ENCODE measurements at places on chromosomes 16 and 17.

GRCh38 chr16:77912617-77913016 is 109.7 kb upstream of the CLEC3A start:
- H3K4me1 ChIP-seq: no peaks in the 10 kb centered on the region
- no peak overlapping the region for H3K27ac ChIP-seq
- no peak for DNase-seq
- H3K36me3 ChIP-seq: no peaks in the 10 kb centered on the region
- no peaks in the 10 kb centered on the region for H3K27me3 ChIP-seq

DNA sequence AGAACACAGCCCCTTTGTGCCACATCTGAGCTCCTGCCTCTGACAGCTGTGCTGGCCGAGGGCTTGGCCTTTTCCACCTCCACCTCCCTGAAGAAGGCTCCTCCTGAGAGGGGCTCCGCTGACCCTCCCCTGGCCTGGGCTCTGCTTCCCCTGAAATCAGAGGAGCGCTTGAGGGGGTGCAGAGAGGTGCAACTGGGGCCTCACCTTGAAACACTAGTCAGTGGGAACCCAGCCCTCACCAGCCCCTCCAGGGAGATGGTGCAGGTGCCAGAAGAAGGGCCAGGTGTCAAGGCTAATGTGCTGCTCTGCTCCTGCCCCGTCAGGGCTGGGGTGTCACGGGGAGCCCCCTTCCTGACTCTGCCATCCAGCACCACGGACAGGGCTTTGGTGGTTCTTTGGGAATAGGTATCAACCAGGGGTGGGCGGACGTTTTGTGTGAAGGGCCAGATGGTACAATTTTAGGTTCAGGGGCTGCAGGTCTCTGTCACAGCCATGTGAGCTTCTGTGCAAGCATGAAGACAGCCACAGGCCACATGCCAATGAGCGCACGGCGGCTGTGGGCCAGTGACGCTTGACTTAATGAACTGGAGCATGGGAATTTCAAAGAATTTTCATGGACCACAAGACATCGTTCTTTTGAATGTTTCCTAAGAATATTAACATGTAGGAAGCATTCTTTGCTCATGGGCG is 2.1 kb upstream of the ZG16B start:
- DNase-seq: no peak
- no peaks in the 10 kb centered on the region for H3K4me1 ChIP-seq
- no peaks in the 10 kb centered on the region for H3K27me3 ChIP-seq
- H3K36me3 ChIP-seq: no peaks in the 10 kb centered on the region
- no peak overlapping the region for H3K27ac ChIP-seq

DNA sequence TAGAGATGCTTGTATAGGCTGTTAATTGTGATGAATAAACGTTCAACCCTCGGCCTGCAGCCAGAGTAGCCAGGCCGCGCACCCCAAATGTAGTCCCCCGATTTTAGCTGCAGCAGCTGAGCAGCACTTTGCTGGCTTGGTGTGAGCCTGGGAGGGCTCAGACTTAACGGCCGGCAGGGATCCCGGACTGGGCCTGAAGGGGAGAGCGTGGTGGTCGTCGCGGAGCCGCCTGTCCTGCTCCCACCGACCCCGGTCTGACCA is 11.9 kb downstream of the ZNF629 start:
- peaks cover 10% of the 10 kb centered on the region for H3K4me1 ChIP-seq
- peak overlapping the region; percentile 9 for H3K27ac ChIP-seq
- H3K36me3 ChIP-seq: peaks cover 28% of the 10 kb centered on the region
- H3K4me3 ChIP-seq: peak overlapping the region; percentile 68

DNA sequence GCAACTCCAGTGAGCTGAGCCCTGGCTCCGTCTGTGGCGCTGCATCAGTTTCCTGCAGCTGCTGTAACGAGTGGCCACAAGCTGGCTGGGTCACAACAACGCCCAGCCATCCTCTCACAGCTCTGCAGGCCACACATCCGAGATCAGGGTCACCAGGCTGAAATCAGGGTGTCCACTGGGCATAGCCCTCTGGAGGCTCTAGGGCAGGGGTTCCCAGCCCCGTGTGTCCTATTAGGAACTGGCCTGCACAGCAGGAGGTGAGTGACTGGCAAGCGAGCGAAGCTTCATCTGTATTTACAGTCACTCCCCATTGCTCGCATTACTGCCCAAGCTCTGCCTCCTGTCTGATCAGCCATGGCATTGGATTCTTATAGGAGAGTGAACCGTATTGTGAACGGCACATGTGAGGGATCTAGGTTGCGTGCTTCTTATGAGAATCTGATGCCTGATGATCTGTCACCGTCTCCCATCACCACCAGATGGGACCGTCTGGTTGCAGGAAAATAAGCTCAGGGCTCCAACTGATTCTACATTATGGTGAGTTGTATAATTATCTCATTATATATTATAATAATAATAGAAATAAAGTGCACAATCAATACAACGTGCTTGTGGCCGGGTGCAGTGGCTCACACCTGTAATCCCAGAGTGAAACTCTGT is 176.5 kb downstream of the SEC14L1 start:
- H3K36me3 ChIP-seq: no peaks in the 10 kb centered on the region
- H3K27ac ChIP-seq: no peak overlapping the region
- no peak overlapping the region for H3K4me3 ChIP-seq
- H3K27me3 ChIP-seq: no peaks in the 10 kb centered on the region
- no peak for DNase-seq

DNA sequence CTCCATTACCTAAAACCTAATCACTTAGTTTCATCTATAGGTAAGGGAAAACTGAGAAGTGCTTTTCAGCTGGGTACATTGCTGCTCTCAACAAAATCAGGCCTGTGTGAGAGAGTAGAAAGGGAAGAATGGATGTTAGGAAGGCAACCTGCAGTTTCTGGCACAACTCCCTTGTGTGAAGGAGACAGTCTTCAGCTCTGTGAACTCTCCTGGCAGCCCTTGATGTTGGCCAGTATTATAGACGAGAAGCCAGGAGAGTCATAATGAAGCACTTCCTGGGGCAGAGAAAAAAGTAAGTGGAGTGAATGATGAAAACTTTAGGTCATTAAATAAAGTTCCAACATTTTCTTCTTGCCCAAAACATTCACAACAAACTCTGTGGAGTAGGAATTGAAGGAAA is 260.1 kb downstream of the IRX3 start:
- DNase-seq: no peak
- no peak overlapping the region for H3K4me3 ChIP-seq
- H3K36me3 ChIP-seq: no peaks in the 10 kb centered on the region
- H3K4me1 ChIP-seq: no peaks in the 10 kb centered on the region

DNA sequence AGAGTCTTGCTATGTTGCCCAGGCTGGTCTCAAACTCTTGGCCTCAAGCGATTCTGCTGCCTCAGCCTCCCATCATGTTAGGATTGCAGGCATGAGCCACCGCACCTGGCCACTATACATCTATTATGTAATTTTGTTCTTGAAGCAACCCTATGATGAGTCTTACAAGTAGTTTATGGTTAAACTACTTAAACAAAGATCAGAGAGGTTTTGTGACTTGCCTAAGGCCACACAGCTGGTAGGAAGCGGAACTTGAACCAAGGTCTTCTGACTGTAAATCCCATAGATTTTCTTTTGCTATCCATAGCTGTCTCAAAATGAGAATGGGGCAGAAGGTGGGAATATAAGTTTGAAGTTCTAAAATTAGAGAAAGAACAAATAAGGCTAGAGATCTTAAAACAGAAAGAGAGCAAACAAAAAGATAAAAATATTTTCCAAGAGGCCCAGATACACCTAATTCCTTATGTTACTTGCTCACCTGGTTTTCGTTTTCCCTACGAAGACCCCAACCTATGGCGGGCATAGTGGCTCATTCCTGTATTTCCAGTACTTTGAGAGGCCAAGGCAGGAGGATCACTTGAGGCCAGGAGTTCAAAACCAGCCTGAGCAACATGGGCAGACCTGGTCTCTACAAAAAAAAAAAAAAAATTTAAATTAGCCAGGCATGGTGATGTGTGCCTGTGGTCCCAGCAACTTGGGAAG is 32.4 kb downstream of the VWA3A start:
- H3K4me3 ChIP-seq: no peak overlapping the region
- H3K27ac ChIP-seq: no peak overlapping the region
- no peaks in the 10 kb centered on the region for H3K4me1 ChIP-seq
- no peaks in the 10 kb centered on the region for H3K36me3 ChIP-seq
- DNase-seq: no peak

GRCh38 chr17:12122075-12122474 is 101.4 kb downstream of the MAP2K4 start:
- no peak for DNase-seq
- H3K4me3 ChIP-seq: no peak overlapping the region
- no peaks in the 10 kb centered on the region for H3K4me1 ChIP-seq
- H3K27me3 ChIP-seq: no peaks in the 10 kb centered on the region

GRCh38 chr17:68822719-68823289 is 132.4 kb downstream of the ABCA8 start:
- H3K4me3 ChIP-seq: no peak overlapping the region
- no peaks in the 10 kb centered on the region for H3K27me3 ChIP-seq
- H3K36me3 ChIP-seq: no peaks in the 10 kb centered on the region
- no peak for DNase-seq
- no peak overlapping the region for H3K27ac ChIP-seq

DNA sequence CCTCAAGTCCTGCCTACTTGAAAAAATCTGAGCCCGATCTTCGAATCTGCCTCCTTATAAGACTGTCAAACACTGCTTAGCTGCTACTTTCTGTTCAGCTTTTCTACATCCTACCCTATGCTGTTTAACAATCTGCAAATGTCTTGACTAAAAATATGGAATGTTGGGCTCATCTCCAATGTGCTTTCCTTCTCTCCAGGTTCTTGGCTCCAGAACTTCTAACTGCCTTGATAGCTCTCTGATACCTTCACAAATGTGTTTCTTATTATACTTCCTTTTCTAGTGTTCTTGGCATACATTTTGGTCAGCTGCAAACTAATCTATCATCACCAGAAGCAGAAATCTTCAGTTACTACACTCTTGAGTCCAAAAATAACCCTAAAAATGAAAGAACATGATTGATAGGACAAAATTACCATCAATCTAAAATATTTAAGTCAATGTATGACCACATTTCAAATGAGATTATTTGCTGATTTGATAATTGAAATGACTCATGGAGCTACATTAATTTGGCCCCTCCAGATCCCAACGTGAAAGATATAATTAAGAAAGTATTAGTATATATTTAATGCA is 372.3 kb upstream of the MON1B start:
- H3K27me3 ChIP-seq: no peaks in the 10 kb centered on the region
- H3K4me1 ChIP-seq: no peaks in the 10 kb centered on the region
- H3K36me3 ChIP-seq: no peaks in the 10 kb centered on the region
- no peak overlapping the region for H3K27ac ChIP-seq

DNA sequence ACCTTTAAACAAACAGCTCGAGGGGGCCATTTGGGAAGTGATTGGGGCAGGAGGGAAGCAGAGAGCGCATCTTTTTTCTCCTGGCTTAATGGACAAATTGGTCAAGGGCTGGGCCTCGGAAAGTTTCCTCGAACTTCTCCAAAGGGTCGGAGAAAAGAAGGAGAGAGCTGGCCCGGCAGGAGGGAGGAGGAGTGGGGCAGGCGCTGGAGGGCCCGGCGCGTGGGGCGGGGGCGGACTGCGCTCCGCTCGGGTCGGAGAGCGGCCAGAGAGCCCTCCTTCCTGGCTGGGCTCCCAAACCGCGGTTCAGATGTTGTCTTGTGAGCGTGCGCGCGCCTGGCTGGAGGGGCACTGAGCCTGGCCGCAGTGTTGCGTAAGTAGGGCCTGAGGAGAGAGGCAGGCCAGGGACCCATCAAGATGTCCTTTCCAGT is 1.2 kb downstream of the MMP2 start:
- H3K27ac ChIP-seq: no peak overlapping the region
- H3K36me3 ChIP-seq: no peaks in the 10 kb centered on the region
- DNase-seq: no peak
- H3K4me3 ChIP-seq: no peak overlapping the region

DNA sequence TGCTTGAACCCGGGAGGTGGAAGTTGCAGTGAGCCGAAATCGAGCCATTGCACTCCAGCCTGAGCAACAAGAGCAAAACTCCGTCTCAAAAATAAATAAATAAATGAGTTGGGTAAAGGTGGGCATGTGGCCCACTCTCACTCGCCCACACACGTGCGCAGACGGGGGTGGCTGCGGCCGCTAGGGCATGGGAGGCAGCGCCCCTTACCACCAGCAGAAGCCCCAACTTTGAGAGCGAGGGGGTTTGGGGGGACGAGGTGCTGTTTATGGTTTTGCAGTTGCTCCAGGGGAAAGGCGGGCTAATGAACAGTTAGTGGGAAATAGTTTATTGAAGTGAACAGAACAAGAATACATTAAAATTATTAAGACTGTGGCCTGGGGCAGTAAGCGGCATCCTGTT is 14.9 kb upstream of the RBFOX3 start:
- DNase-seq: no peak
- no peak overlapping the region for H3K4me3 ChIP-seq
- peaks cover 4% of the 10 kb centered on the region for H3K27me3 ChIP-seq
- H3K4me1 ChIP-seq: no peaks in the 10 kb centered on the region
- no peak overlapping the region for H3K27ac ChIP-seq

DNA sequence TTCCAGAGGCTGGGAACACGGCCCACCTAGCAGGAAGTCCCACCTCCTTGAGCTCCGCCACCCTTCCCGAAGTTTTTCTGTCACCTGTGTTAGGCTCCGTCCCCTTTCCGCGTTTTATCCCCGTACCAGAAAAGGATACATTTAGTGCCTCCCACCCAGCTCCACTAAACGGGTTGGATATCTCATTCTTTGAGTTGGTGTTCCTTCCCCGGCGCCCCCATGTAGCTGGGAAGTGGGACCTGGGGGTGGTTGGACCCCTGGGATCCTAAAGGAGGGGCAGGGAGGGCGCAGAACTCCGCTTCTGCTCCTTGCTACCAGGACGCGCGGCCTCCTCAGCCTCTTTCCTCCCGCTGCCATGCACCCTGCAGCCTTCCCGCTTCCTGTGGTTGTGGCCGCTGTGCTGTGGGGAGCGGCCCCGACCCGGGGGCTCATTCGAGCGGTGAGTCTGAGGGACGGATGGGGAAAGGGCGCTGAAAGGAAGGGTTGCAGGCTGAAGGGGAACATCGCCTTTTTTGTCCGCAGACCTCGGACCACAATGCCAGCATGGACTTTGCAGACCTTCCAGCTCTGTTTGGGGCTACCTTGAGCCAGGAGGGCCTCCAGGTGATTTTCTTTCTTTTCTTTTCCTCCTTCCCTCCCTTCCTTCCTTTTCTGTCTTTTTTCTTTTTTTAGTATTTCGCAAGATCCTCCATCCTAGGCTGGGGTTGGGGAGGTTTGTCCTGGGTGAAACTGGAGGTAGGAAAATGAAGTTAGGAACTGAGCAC is 669 bp downstream of the RNF167 start:
- peaks cover 50% of the 10 kb centered on the region for H3K4me1 ChIP-seq
- peak overlapping the region; percentile 94 for H3K4me3 ChIP-seq
- H3K27me3 ChIP-seq: no peaks in the 10 kb centered on the region
- peaks cover 46% of the 10 kb centered on the region for H3K36me3 ChIP-seq

DNA sequence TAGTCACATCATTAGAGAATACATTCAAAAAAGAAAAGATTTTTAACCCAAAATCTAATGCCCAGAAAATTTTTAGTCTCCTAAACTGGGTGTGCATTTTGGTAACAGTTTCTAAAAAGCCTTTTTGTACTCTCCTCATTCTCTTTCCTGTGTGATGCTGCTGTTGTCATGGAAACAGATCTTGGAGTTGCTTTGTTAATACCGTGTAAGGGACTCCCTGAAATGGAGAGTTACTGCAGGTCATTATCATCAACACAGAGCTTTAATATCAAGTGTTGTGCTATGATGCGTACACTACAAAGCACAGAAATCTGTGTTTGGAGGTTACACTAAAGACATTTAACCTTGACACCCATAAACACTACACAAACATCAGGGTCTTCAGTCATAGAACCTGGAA is 216.3 kb downstream of the PRKCA start:
- no peak overlapping the region for H3K4me3 ChIP-seq
- no peaks in the 10 kb centered on the region for H3K27me3 ChIP-seq
- no peaks in the 10 kb centered on the region for H3K4me1 ChIP-seq
- H3K27ac ChIP-seq: no peak overlapping the region
- DNase-seq: no peak

GRCh38 chr17:72165867-72166439 is 45.1 kb downstream of the SOX9 start:
- H3K4me1 ChIP-seq: no peaks in the 10 kb centered on the region
- H3K27ac ChIP-seq: no peak overlapping the region
- DNase-seq: no peak

Data from effector memory CD4-positive, alpha-beta T cell (primary cell).